Stimulated activated CD8-positive, alpha-beta memory T cell treated with anti-CD3 and anti-CD28 coated beads, Interleukin-15, amount 100 ng/mL, for 48 hours (primary cell): ENCODE measurements at places on chromosomes 16 and 17.

DNA sequence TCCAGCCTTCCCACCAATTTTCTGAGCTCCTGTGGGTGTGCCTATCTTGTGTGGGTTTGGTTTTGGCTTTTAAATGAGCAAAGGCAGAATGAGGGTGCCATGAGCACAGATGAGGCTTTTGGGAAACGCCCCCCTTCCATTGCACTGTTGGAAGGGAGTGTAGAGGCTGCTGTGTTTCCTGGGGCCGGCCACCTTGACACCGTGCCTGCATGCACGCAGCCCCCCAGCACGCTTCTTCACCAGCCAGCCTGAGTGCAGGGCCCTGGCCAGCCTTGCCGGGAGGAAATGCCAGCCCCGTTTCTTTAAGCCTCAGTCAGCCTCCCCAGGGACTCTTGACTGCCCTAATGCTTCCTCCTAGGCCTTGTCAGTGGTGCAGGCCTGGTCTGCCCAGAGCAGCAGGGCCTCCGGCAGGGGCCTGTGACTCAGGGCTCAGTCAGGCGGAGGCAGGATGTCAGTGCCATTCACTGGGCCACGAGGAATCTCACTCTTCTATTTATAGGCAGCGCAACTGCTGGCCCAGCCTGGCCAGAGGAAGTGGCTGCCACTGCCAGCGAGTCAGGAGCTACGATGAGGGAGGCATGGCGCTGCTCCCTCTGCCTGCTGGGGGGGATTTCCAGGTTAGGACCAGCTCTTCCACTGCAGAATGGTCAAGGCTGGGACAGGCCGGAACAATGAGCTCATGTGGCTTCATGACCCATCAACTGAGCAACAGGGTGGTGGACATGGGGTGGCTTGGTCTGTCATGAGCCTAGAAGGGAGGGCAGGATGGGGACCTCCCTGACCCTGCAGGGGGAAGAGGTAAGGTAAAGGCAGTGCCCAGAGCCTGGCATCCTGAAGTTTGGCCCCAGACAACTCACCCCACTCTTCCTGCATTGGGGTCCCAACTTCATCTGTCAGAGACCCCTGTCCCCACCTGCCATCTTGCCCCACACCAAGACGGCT, 205.2 kb downstream of the RAB11FIP4 start:
- DNase-seq, result peak; percentile 11

DNA sequence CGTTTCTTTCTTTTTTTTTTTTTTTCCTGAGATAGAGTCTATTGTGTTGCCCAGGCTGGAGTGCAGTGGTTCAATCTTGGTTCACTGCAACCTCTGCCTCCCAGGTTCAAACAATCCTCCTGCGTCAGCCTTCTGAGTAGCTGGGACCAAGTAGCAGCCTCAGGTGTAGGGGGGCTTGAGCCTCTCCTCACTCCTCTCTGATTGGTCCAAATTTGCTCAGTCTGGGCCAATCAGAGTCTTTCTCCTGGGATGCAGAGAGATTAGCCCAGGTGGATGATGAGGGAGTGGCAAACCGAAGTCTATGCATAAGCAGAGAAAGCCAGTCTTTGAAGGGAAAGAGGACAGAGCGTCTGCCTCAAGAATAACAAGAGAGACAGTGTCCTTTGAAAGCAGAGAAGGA, 99.0 kb downstream of the BMERB1 start:
- DNase-seq, result no peak

- no peak for DNase-seq
Observed at GRCh38 chr17:49547566-49547965, 28.1 kb upstream of the NXPH3 start.

- peak; percentile 34 for DNase-seq
Observed at GRCh38 chr17:67435122-67435521, 58.0 kb downstream of the PITPNC1 start.

DNA sequence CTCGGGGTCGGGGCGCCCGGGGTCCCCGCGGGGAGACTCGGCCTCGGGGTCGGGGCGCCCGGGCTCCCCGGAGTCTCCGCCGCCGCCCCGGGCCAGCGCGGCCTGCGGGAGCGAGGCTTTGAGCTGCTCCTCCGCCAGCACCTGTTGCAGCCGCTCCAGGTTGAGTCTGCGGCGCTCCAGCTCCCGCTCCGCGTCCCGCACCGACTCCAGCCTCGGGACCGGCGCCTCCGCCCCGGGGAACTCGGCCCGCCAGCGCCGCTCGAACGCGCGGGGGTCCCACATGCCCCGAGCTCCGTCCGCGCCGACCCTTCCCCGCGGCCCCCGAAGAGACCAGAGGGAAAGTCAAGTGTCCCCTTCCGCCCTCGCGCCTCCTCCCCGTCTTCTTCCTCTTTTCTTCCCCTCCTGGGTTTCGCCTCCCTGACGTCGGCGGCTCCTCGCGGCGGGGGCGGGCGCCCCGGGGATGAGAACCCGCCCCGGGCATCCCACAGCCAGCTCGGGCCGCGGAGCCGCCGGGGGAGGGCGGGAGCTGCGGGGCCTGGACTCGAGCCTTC, 40.8 kb upstream of the BHLHA9 start:
- DNase-seq, result no peak

DNA sequence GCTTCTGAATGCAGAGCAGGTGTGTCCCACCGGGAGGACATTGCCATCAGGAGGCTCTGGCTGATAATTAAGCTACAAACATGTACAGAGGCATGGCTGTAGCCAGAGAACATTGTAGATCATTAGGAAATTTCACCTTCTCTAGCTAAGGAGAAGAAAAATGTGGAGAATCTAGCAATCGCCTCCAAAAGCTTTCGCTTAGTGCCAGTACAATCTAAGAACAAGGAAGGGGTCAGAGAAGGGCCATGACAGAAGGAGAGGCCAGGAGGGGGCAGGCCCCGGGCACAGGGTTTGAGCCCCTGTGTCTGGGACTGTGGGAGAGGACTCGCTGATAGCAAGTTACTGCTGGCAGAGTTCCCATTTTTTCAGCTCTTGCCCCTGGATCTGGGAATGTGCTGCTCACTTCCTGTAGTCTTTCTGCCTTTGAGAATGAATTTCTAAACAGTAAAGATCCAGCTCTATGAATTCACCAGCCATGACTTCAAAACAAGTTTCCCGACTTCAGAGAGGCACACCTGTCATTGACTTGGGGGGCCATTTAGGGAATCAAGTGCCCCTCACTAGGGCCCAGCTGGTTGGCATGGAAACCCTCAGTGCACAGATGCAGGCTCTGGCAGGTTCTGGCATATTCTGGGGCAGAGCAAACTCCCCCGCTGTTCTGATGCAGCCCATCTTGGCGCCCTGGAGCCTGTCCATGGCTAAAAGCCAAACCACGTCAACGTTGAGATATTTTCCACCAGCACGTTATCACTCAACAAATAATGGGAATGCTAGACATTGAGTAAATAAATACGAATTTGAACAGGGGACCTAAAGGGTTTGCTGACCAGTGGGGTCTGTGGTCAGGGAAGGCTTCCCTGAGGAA, 59.5 kb upstream of the CACNG4 start:
- DNase-seq, result no peak

DNA sequence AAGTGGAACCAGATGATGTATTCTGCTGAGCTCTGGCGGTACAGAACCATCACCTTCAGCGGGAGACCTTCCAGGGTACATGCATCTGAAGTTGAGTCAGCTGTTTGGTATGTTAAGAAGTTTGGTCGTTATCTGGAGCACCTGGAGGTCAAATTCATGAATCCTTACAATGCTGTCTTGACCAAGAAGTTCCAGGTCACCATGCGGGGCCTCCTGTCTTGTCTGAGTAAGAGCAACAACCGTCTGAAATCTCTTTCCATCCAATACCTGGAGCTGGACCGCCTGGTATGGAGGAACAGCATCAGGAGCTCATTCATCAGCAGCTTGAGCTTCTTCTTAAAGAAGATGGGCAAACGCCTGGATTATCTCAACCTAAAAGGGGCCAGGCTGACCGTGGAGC, 4.0 kb downstream of the FBXO39 start:
- DNase-seq, result no peak

DNA sequence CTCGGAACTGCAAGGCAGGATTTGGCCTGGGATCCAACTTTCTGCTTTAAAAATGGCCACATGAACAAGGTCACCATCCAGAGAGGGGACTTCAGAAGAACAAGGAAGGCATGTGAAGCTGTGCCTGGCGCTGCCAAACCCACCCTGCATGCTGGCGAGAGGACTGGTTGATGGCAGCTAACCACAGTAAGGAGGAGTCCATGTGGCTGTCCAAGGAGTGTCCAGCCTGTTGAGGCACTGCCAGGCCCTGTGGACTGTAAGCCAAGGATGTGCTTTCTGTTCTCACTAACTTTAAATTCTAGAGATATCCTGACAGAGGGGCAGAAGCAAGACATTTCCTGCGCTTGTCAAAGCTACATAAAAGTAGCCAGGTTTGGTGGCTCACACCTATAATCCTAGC, 40.4 kb downstream of the CDK5R1 start:
- DNase-seq, result no peak

- no peak for DNase-seq
Observed at GRCh38 chr17:71634376-71634775, 486.4 kb upstream of the SOX9 start.

GRCh38 chr16:75143941-75144340, 4.4 kb upstream of the ZFP1 start:
- DNase-seq, result no peak

DNA sequence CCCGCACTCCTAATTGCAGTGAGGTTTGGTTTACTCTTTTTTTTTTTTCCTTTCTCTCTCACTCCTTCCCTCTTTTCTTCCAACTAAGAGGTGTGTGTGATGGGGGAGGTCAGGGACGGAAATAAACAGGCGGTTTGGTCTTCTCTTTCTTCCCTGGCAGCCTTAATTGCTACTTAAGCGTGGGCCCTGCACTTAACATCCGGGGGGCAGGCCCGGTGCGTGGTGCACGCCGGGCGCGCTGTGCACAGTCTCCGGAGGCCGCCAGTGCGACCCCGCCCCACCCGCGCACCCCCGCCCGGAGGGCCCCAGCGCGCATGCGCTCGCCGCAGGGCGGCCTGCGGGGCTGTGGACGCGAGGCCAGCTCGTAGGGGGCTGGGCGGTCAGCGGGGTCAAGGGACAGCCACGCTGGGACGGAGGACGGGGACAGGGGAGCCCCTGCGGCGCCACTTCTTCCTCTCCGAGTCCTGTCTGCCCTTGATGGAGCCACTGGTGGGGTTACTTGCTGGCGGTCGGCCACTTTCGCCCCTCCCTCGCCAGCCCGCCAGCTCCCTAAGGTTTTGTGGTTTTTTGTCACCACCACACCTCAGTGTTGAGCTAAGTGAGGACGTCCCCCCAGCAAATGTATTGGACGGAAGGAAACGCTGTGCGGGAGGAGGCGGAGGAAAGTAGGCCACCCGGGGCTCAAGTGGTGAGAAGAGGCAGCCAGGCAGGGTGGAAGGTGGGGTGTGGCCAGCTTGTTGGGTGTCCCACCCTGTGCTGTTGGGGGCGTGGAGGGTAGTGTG, 120.9 kb downstream of the MRM1 start:
- DNase-seq, result peak; percentile 75

- no peak for DNase-seq
Observed at GRCh38 chr17:17988427-17988945, 15.8 kb downstream of the DRC3 start.

GRCh38 chr17:70238646-70239045, 69.3 kb downstream of the KCNJ2 start:
- no peak for DNase-seq

GRCh38 chr17:8125154-8125946, 1.4 kb upstream of the HES7 start:
- peak; percentile 79 for DNase-seq

DNA sequence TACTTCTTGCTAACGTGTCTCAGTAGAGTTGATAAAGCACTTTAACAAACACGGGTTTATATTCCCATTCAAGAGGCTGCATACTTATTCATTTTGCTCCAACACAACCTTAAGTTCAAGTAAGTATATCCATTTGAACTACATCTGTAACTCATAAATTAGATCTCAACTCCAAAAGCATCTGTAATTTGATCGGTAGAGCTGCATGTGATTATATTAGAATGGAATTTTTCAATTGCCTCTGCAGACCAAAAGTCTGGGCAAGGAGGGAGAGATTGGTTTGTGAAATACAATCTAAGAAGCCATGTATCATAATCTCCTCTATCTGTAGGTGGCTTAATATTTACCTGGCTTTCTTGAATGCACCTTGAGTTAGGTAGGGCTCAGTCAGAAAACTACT, 371.0 kb downstream of the RBFOX1 start:
- no peak for DNase-seq

- DNase-seq, result no peak
Observed at GRCh38 chr16:25478476-25478875, 213.3 kb upstream of the HS3ST4 start.

GRCh38 chr17:33121272-33121671, 129.6 kb downstream of the SPACA3 start:
- DNase-seq, result no peak

GRCh38 chr17:74241431-74241830, 28.1 kb downstream of the TTYH2 start:
- no peak for DNase-seq

- no peak for DNase-seq
Observed at GRCh38 chr17:36609498-36609862, 8.1 kb downstream of the MRM1 start.

DNA sequence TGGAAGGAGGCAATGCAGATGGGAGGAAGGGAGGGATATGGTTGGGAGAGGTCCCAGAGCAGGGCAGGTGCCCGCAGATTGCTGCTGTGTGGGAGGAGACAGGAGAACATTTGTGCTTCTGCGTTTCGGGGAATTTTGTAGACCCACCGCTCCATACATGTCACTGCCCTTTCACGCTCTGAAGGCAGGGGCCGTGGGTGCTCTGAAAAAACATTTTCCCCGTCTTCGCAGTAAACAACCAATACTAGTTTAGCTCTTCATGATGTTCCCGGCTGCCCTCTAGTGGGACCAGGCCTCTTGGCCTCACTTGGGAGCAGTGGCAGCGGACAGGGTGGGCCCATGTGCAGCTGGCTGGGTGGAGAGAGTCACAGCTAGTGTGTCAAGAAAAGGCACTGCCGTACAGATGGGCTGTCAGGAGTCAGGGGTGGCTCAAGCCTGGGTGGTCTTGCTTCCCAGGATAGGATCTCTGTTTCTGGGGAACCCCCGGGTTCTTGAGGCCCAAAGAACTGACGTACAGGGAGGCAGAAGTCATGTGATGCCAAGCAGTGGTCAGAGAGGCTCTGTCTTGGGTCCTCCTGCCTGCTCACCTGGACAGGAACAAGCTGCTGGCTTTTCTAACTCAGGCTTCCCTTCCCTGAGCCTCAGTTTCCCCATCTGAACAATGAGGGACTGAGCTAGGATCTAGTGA, 46.5 kb upstream of the CPNE2 start:
- peak; percentile 26 for DNase-seq

- DNase-seq, result no peak
Observed at GRCh38 chr17:42878123-42878880, 22.3 kb upstream of the G6PC1 start.
